ENCODE measurements at places on chromosomes 7 and 10. TPM values are rescaled to one million over a fixed set of nuclear protein-coding genes. Genes with fewer than 3 reads are reported as not detected.

The PTPRZ1 gene
- total RNA-seq = 2.7 TPM

The MEST gene
- 9.0 TPM for total RNA-seq

GRCh38 chr10:69449841-69450240, 1.4 kb upstream of the TSPAN15 start:
- H3K4me3 ChIP-seq = no peak overlapping the region
- H3K4me1 ChIP-seq = no peaks in the 10 kb centered on the region
- no peak for DNase-seq
- no peaks in the 10 kb centered on the region for H3K36me3 ChIP-seq

The WNT8B gene
- total RNA-seq = not detected

- H3K36me3 ChIP-seq = no peaks in the 10 kb centered on the region
- H3K4me3 ChIP-seq = no peak overlapping the region
- no peaks in the 10 kb centered on the region for H3K4me1 ChIP-seq
- DNase-seq = no peak
- H3K27ac ChIP-seq = no peak overlapping the region
These were observed 29.7 kb downstream of the EBF3 start for GRCh38 chr10:129934196-129934925.

DNA sequence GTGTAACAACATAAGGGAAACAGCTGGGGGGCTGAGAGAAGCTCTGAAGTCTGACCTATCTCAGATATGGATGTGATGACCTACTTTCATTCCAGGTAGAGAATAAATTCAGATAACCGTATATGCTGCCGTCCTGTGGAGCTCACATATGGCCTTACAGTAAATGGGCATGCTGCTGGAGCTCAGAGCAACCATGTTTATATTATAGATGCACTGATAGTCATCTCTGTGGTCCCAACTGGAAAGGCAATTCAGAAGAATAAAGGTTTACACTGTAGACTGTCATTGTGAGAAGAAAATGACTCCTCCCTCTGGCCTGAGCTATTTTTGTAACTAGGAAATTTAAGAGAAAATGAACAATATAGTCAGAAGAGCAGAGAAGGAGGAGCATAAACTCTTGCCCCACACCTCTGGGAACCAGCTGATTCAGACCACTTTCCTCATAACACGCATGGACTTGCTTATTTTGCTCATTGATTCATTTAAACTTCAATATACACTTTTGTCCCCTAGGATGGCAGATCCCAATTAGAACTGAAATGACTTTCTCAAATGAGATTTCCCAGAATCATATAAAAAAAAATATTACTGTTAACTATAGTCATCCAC, 69.9 kb upstream of the NXPH1 start:
- no peak overlapping the region for H3K27ac ChIP-seq
- no peaks in the 10 kb centered on the region for H3K36me3 ChIP-seq
- H3K4me3 ChIP-seq = no peak overlapping the region

- no peaks in the 10 kb centered on the region for H3K36me3 ChIP-seq
- H3K4me1 ChIP-seq = no peaks in the 10 kb centered on the region
- DNase-seq = no peak
- H3K27ac ChIP-seq = no peak overlapping the region
- H3K4me3 ChIP-seq = peak overlapping the region; percentile 47
- H3K27me3 ChIP-seq = no peaks in the 10 kb centered on the region
These were observed 55.7 kb upstream of the JCAD start for GRCh38 chr10:30114881-30115625.

DNA sequence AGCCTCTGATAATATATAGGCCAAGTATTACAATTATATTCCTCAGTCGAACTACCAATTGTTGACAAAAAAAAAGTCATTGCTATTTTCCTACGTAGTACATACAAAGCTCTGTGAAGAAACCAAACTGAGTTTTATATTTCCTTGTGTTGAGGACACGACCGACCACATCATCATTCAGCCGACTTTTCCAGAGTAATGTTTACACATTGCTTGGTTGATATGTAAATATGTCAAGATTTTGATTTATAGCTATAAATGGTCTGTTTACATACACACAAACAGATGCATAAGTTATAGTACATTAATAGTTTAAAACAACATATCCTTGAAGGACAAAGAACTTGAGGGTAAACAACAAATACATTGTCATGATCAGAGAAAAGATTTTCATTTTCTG, 121.5 kb downstream of the CRPPA start:
- H3K27ac ChIP-seq = no peak overlapping the region
- no peaks in the 10 kb centered on the region for H3K27me3 ChIP-seq
- DNase-seq = no peak
- H3K4me3 ChIP-seq = no peak overlapping the region

DNA sequence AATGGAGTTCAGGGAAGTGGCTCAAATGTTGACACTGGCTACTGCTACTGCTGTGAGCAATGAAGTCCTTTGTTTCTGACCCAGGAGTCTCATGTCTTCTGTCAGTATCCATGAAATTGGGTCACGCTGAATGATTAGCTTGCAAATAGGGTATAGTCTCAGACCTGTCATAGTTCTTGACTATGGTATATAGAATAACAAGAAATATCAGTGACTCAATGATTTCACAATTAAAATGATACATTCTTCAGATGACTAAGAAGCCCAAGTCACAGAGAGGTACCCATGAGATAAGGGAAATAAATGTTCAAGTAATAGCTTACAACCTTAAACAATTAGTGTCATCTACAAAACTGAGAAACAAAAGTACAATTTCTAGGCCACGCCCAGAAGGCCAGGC, 89.3 kb downstream of the LYZL2 start:
- no peaks in the 10 kb centered on the region for H3K36me3 ChIP-seq
- H3K27me3 ChIP-seq = no peaks in the 10 kb centered on the region
- H3K4me3 ChIP-seq = no peak overlapping the region

GRCh38 chr10:46523119-46523961, 33.1 kb downstream of the GPRIN2 start:
- H3K27ac ChIP-seq = no peak overlapping the region
- no peaks in the 10 kb centered on the region for H3K27me3 ChIP-seq
- H3K36me3 ChIP-seq = no peaks in the 10 kb centered on the region
- H3K4me1 ChIP-seq = peaks cover 6% of the 10 kb centered on the region
- DNase-seq = peak; percentile 80

The MSRB2 gene
- 34.5 TPM for total RNA-seq

Measured in aorta (tissue), 5 donors.